ENCODE measurements at places on chromosomes 7 and 10.

DNA sequence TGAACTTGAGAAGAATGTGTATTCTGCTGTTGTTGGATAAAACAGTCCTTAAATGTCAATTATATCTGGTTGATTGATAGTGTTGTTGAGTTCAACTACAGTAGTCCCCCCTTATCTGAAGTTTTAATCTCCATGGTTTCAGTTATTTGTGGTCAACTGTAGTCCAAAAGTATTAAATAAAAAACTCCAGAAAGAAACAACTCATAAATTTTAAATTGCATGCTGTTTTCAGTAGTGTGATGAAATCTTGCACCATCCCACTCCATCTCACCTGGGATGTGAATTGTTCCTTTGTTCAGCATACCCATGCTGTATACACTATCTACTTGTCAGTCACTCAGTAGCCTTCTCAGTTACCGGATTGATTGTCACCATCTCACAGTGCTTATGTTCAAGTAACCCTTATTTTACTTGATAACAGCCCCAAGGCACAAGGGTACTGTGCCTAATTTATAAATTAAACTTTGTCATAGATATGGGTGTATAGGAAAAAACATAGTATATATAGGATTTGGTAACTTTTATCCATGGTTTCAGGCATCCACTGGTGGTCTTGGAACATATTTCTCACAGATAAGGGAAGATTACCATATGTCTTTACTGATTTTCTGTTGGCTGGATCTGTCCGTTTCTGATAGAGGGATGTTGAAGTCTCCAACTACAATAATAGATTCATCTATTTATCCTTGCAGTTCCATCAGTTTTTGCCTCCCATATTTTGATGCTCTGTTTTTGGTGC, 57.1 kb downstream of the AOAH start:
- no peak for DNase-seq

GRCh38 chr10:97842656-97843280, 6.9 kb upstream of the GOLGA7B start:
- DNase-seq, result no peak

- no peak for DNase-seq
Observed at GRCh38 chr10:109205929-109206585, 717.3 kb downstream of the XPNPEP1 start.

DNA sequence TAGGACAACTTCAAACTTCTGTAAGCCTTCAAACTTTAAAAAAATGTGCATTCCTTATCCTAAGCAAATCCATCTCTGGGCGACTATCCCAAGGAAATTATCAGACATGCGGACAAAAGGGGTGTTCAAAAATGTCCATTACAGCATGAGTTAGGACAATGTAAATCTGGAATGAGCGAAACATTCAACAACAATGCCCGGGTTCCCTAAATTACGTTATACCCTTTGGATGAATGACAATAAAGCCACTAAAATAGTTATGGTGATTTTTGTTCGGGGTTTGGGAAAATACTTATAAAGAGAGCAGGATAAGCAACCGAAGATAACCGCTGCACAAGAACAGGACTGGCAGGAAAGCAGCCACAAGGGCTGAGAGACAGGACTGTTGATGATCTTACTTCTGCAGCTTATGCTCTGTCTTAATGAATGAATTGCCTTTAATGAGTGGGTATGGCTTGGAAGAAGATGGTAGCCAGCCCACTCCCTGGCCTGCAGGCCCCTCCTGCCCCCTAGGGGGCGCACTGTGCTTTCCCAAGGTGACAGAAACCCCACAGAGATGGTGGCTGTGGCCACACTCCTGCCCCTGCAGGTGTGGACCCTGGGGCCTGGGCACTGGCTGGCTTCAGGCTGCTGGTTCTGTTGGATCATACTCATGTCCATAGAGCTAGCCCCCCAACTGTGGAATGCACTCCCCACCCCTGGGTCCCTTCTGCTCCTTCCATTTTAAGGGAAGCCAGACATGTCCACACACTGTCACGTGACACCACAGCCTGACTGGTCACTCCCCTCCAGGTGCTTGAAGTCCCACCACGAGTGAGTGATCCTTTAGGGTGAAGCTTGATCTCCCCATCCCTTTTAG, 45.0 kb downstream of the ZCCHC24 start:
- DNase-seq, result peak; percentile 42

DNA sequence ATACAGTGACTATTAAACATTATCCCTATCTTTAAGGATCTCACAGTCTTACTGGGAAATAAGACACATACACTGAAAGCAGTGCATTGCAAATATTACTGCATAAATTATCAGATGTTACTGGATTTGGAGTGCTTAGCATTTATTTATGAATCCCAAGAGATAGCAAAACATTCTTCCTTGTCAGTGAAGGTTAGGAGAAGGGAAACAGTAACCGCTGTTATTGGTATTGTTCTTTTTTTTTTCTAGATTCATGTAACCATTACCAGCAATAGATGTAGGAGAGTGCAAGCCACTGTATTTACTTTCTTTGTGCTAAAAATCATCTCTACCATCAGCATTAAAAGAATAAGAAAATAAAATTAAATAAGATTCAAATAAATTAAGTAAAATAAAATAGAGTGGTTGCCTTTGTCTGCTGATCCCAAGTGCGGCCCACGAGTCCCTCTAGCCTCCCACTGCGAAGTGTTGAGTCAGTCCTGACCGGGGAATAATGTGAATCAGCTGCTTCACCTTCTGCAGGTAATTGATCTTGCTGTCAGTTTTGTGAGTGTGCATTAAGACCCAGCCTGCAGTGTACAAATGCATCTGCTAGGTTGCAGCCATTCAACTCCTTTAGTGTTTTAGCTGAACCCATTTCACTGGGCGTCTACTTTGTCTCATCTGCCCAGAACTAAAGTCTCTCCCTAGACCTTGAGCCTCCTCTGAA, 1344.9 kb downstream of the GATA3 start:
- no peak for DNase-seq

DNA sequence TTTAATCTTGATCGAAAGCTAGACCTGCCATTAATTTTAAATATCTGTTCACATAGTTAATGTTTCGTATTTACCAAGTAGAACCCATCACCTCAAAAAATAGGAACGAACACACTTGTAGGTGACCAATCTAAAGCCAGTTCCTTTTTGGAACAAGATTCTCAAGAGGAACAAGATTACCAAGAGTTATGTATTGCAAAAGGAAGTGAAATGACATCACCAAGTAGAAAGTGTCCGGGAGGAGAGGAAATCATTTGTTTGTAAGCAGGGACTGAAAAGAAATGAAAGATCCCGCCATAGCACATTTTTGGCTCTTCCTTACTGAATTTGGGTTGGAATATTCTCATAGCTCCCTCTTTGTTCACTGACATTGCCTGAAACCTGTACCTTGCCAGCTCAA, 1200.5 kb downstream of the SORCS1 start:
- DNase-seq, result no peak

DNA sequence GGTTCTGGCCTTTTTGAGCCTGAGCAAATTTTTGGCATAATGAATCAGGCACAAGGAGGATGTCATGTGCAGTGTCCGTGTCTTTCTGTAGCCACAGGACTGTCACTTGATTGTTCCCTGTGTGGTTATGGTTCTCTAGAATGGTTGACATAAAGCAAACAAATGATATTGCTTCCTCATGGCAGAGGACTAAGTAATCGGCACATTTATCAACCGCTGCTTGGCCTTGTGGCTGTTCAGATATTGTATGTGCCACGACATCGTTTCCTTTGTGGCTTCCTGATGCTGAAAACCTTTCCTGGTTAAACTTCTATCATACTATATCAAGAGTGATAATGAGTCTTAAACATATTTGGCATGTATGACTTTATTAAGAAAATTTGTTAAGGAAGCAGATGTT, 598.8 kb downstream of the SUGCT start:
- DNase-seq, result peak; percentile 7

- DNase-seq, result no peak
Observed at GRCh38 chr10:61941202-61941681, 39.7 kb downstream of the ARID5B start.

GRCh38 chr7:101614939-101615302, 14.2 kb downstream of the MYL10 start:
- no peak for DNase-seq

- no peak for DNase-seq
Observed at GRCh38 chr10:8076933-8077332, 22.4 kb downstream of the GATA3 start.

DNA sequence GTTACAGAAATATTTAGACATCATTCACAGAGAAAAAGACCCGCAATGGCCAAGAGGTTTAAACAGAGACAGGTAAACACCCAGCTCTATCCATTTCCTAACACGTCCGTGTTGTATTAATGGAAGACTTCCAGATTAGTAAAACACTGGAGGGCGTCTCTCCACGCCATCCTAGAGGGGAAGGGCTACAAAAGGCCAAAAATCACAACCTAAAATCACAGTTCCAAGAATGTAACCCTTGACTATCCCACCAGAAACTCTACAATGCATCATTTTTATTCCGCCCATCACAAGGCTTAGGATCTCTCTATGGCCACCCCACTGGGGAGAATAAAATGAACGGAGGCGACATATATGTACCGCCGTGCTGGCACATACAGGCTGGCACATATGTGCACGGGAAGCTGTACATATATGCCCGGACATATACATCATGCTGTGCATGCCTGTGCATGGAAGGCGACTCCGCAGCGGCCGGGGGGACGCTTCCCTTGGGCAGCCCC, 734 bp downstream of the PCLO start:
- DNase-seq, result no peak

DNA sequence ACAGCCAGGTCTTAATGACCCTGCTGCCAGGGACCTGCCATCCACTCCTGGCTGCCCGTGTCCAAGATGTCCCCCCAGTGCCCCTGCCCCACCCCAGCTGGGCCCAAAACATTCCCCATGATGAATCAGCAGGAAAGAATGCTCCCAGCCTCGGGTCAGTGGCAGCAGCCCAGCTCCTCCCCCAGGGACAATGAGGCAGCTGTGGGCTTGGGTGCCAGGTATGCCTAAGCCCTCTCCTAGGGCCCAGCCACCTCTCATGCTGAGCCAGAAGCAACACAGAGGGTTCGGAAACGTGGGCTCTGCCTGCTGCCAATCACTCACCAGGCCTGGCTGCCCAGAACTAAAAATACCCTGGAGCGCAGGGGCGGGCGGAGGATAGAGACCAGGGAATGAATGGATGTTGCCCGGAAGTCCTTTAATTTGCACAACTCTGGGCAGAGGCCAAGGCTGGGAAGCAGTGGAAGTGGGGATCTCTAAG, 1.5 kb upstream of the LOXL4 start:
- no peak for DNase-seq

GRCh38 chr10:451856-452255, 237.6 kb downstream of the DIP2C start:
- DNase-seq, result no peak

DNA sequence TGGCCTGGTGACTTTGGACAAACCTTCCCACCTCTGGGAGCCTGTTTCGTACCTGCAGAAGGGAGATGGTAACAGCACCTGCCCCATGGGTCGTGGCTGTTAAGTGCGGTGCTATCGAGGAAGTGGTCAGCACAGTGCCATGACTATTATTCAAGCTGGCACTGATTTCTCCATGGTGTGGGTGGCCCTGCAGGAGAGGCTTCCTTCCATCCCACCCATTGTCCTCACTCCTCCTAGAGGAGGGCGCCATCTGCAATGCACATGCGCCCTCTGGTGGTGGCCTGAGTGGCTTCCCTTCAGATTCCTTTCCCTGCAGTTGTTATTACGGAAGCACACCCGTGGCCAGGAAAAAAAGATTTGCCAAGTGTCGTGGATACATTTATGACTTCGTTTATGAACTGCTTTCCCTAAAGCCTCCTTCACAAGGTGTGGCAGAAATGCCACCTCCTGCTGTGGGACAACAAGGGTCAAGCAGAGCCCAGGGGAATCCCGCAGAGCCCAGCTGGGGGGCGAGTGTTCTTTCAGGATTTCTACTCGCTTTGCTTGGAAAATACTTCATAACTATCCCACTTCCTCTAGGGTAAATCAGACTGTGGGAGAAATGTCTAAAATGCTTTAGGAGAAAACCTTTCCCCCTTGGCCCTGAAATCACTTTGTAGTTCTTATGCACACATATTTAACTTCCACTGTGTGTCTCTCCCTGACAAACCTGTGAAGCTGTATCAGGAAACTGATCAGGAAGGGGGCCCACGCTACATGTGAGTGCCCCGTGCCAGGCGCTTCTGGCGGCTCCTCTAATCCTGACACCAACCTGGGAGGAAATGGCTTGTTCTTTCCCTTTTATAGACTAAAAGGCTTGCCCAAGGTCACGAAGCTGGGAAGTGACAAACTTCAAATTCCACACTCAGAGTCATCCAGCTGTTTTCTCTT, 98.0 kb upstream of the ANLN start:
- peak; percentile 49 for DNase-seq

- DNase-seq, result no peak
Observed at GRCh38 chr10:89431977-89432376, 17.6 kb downstream of the IFIT5 start.

- no peak for DNase-seq
Observed at GRCh38 chr7:106814887-106815286, 50.2 kb upstream of the PIK3CG start.

DNA sequence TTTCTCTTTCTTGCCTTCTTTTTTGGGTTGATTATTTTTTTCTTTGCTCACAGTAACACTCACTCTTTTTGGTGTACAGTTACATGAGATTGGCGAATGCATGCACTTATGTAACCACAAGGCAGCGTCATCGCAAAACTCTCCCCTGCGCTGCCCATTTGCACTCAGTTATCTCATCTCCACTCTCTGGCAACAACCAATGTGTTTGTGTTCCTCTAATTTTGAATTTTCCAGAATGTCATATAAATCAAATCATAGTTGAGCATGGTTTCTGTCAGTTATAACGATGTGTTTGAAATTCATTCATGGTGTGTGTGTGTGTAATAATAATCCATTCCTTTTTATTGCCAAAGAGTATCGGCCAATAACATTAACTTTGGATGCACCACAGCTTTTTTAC, 23.0 kb upstream of the IGFBP3 start:
- no peak for DNase-seq

- no peak for DNase-seq
Observed at GRCh38 chr7:80934321-80934720, 15.5 kb upstream of the SEMA3C start.

DNA sequence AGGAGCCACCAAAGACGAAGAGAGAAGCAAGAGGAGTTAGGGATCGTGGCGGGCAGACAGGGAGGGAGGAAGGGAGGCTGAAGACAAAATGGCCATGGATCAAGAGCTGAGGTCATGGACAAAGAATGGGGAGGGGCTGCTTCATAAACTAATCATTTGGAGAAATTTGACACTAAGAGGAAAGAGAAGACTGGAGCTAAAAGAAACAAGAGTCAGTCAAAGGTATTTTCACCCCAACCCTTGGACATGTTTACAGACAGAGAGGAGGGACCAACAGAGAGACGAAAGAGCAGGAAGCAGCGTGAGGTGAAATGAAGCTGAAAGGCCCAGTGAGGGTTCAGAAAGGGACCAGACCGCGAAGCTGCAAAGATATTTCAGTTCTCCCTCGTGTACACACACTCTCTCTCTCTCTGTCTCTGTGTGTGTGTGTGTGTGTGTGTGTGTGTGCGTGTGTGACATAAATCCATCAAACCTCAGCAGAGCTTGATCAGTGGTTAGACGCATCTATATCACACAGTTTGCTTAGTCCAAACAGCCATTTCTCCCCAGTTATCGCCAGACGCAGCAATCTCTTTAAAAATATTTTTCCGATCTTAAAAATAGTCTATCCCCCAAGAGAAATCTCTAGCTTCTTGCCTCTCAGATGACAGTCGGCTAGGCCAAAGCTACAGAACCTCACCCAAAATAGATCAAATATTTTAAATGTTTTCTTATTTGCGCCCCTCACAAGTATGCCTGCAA, 12.5 kb upstream of the CALD1 start:
- DNase-seq, result no peak
